ENCODE measurements at places on chromosomes 2 and 18.

- DNase-seq = no peak
These were observed 199.4 kb downstream of the IRS1 start for GRCh38 chr2:226600184-226600583.

- DNase-seq = no peak
These were observed 128.1 kb downstream of the MTCL1 start for GRCh38 chr18:8833480-8833879.

GRCh38 chr2:42809819-42810120, 17.4 kb upstream of the HAAO start:
- peak; percentile 82 for DNase-seq

DNA sequence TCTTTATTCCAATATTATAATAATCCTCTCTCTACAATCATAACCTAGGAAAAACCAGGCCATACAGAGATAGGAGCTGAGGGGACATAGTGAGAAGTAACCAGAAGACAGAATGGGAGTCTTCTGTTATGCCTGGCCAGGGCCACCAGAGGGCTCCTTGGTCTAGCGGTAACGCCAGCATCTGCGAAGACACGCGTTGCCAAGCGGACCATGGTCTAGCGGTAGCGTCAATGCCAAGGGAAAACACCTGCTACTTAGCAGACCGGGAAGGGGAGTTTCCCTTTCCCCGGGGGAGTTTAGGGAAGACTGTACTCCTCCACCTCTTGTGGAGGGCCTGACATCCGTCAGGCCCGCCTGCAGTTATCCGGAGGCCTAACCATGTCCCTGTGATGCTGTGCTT, 36.6 kb downstream of the ARL6IP6 start:
- no peak for DNase-seq

DNA sequence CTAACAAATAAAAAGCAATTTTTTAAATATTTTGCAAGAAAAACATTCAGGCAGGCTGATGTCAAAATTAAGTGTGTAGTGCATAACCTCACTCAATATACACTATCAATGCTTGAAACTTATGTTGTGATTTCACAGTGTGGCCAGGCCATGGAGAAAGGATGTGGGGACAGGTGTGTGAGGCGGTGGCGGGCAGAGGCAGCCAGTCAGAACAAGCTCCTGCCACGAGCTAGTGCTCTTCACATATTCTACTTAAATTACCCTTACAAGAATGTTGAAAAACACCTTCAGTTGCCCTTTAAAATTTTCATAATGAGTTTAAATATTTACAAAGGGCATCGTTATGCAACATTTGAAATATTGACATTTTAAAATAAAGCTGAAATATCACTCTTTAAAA, 43.2 kb downstream of the CYB5A start:
- DNase-seq = no peak

Data from amniotic stem cell (primary cell).